Osteoblast (primary cell): ENCODE measurements at places on chromosomes 16 and 17. TPM values are rescaled to one million over a fixed set of nuclear protein-coding genes. Genes with fewer than 3 reads are reported as not detected.

DNA sequence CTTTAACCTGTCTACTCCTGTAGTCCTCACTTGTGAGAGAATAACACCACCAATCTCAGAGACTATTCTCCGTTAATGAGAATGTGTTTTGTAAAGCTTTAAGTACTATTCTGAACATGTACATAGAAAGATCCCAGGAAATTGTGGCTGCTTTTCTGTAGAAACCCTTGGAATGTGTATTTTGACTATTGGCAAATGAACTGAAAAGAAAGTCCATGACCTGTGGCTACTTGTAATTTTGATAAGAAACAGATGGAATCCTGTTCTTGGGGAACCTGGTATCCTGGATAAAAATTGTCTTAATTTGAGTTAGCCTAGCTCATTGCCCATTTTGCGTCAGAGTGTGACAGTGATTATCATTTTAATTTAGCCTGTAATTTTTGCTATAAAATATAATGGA, 9.1 kb downstream of the CTCF start:
- DNase-seq = no peak

- peak; percentile 27 for DNase-seq
Observed at GRCh38 chr17:37605813-37606505, 3.3 kb downstream of the SYNRG start.

DNA sequence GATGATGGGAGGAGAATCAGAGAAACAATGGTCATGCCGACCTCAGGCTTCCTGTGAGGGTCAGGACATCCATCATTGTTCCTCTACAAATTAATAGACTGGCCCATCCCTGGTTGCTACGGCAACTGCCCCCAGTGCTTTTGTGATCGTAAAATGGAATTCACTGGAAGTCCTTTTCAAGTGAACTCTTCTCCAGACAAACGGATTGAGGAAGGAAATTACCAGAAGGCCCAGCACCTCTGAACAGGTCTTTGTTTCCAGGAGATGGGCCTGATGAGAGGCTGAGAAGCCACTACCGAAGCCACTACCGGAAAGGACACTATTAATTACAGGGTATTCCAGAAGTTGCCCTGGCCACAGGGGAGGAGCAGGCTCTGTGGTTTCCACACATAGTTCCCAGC, 126.0 kb downstream of the MGAT5B start:
- DNase-seq = no peak

DNA sequence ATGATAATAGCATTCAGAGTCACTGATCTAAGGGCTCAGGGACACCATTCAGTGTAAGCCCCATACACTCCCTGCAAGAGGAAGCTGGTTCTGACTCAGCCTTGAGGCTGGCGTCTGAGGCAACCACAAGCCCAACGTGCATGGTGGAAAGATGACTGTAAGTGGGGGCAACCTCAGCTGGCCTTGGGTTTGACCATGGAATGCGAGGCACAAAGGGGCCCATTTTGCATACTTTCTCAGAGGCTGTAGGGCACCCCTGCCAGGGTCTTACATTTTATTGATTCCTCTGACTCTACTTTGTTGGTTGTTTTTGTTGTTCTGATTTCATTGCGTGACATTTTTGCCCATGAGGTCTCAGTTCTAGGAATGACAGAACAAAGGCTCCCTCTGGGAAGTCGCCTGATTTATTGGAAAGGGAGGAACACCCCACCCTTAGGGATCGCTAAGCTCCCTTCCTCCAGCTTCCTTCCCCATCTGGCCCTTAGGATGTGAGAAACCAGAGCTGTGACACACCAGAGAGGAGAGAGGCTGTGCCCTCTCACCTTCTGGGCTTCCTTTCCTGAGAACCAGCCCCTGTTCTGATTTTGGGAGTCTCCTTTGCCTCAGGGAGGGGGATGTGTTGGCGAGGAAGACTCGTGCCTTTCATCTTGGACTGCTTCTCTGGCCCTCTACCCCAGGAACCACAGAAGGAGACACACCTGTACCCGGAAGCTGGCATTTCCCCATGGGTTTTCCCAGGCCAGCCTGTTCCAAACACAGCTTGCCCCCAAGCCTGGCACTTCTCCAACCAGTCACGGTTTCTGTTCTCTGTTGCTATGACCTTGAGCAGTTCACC, 5.6 kb upstream of the CIITA start:
- DNase-seq = peak; percentile 91

- peak; percentile 73 for DNase-seq
Observed at GRCh38 chr17:9386401-9386800, 189.2 kb downstream of the STX8 start.

- DNase-seq = no peak
Observed at GRCh38 chr16:3655396-3656159, 1.1 kb downstream of the DNASE1 start.

DNA sequence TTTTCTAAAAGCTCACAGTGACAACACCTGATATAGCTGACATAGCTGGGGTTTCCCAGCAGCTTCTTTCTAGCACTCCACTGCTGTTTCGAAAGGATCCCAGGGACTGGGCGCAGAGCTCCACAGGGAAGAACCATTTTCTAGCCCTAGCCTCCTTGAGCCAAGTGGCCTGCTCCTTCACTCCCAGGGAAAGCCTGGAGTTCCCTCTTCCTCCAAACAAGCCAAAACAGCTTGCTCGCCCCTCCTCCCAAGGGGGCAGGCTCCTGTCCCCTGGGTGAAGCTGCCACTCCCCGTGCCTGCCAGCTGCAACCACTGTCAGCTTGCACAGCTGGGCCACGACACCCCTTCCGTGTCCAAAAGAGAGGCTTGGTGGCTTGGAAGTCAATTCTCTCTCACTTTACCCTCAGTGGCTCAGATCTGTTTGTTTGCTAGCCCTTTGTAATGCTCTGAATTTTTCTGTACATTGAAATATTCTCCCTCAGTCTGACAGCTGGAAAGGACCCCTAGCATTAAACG, 59.8 kb downstream of the CYTH1 start:
- DNase-seq = no peak

DNA sequence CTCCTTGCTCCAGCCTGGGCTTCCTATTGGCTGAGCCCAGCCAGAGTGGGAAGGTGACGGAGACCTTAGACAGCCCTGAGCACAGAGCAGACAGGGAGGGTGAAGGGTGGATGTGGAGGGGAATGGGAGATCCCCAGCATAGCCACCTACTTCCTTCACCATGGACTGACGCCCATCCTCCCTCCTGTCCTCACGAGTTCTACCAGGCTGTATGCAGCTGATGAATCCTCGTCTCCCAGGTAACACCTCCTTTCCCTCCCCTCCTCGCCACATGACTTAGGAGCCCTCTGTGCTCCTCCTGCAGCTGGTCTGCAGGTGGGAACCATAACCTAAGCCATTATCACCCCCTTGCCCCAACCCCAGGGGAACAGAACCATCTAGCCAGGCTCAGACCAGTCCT, 9.0 kb upstream of the CRHR1 start:
- DNase-seq = no peak

DNA sequence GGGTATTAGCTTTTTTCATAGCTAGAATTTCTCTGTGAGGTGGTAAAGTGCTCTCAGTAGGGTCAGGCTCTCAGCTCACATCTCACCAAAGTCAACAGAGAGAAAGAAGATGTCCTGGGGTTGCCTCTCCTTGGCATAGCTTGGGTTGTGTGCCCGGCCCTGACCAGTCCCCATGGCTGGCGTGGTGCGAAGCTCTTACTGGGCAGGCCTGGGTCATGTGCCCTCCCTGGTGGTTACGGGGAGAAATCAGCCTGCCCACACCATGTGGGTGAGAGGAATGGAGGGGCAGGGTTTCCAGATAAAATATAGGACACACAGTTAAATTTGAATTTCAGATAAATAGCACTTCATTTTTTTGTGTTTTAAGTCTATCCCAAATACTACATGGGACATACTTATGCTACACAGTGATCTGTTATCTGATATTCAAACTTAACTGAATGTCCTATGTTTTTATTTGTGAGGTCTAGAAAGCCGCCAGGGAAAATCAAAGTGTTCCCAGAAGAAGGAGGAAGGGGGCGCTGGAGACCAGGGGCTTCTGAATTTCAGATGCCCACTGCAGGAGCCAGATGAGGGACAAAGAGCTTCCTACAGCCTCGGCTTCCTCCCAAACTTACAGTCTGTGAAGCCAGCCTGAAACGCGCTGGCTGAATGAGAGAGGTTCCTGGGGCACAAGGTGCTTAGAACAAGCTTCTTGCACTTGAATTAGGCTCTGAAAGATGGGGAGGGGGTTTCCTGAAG, 45.4 kb downstream of the NKD1 start:
- peak; percentile 57 for DNase-seq

GRCh38 chr16:21626659-21627277, 25.6 kb downstream of the IGSF6 start:
- DNase-seq = peak; percentile 83

- DNase-seq = peak; percentile 78
Observed at GRCh38 chr16:72191551-72191950, 19.6 kb upstream of the PMFBP1 start.

GRCh38 chr16:1651094-1651973, 26.7 kb upstream of the JPT2 start:
- no peak for DNase-seq

- DNase-seq = no peak
Observed at GRCh38 chr17:36072431-36073121, 8.5 kb downstream of the CCL18 start.

- DNase-seq = peak; percentile 87
Observed at GRCh38 chr17:45119964-45120363, 12.4 kb downstream of the PLCD3 start.

DNA sequence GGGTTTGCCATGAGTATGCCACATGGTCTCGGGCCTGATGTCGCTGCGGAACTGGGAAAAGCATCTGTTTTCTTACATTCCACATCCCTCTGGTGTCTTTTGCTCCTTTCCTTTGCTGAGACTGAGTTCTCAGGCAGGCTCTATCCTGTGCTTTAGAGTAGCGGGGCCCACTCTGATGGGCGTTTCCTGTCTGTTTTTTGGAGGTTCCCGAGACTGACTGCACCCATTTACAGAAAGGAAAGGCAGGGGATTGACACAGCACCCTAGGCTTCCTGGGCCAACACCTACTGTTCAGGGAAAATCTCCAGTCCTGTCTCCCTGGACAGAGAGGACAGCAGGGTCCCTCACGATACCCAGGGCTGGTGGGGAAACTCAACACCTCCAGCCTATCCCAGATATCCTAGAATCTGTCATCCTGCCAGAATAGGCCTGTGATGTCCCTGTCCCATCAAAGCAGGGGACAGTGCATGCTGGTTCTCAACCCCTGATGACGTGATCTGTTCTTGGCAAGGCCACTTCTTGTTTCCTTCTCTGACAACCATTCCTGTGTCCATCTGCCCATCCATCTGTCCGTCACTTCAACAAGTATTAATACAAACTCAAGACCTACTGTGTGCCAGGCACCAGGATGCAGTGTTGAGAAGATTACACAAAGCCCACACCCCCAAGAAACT, 42.2 kb downstream of the ACTG1 start:
- no peak for DNase-seq

GRCh38 chr17:78360371-78361224, 721 bp upstream of the SOCS3 start:
- DNase-seq = peak; percentile 99

GRCh38 chr16:86218479-86219170, 291.7 kb upstream of the FOXF1 start:
- DNase-seq = no peak

GRCh38 chr16:17921357-17921978, 415.1 kb downstream of the NPIPA8 start:
- DNase-seq = no peak

GRCh38 chr17:76561799-76562268, 22.0 kb downstream of the PRCD start:
- DNase-seq = peak; percentile 84

DNA sequence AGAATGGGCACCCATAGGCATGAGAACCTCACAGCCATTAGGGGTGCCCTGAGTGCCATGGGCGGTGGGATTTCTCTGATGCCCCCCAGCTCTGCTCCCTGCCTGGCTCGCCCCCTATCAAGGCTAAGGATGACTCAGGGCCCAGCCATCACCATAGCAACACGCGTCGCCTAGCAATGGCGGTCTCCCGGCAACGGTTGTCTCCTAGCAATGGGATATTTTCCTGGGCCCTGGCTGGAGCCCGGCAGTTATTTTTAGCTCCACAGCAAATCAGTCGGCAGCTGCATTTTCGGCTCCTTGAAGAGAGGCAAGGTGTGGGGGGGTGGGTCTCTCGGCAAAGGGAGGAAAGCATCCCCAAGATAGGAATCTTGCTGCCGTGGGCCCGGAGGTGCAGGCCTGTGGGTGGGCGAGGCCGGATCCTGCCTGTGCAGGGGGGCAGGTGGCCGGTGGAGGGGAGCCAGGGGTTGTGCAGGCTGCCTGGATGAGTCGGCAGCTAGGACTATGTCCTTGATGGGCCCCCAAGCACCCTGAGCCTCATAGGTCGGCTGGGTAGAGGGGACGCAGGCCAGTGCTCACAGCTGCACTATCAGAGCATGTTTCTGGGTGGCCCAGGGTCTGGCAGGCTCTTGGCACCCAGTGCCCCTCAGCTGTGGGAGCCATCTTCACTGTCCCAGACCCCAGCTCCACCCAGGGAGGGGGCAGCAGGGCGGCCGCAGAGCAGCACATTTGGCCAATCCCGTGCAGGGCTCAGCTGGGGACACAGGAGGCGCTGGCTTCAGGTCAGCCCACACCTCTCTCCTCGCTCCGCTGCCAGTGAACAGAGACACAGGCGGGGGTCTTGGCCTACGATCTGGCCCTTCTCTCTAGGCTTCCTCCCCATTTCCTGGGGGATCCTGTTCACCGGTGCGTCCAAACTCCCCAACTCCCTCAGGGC, 4.2 kb upstream of the FBXL16 start:
- peak; percentile 100 for DNase-seq

DNA sequence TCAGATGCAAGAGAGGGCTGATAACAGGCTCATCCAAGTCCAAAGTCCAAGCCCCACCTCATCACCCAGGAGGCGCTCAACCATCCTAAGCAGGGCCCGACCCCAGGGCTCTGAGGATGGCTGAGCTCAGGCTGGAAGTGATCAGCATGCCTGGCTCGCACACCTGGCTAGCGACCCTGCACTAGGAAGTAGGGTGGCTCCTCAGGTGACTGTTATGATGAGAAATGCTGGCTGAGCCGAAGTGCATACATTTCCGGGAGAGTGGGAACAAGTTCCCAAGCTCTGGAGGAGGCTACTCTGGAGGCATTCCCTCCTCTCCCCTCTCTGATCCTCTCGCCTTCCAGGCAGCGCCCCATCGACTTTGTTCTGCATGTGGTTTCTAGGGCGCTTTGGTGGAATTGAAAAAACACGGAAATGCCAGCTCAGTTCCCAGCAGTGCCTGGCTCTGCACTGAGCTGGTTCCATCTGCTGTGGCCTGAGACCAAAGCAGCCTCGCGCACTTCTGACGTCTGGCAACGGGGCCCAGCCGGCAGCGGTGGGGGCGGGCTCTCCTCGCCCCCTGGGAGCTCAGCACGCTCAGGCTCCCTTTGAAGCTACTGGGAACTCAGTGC, 130.3 kb downstream of the IRF8 start:
- peak; percentile 67 for DNase-seq

GRCh38 chr16:68289621-68290329, 21.0 kb downstream of the SLC7A6OS start:
- no peak for DNase-seq

- peak; percentile 96 for DNase-seq
Observed at GRCh38 chr17:1989135-1989534, 36.0 kb downstream of the RTN4RL1 start.

- DNase-seq = peak; percentile 55
Observed at GRCh38 chr16:85206472-85207356, 94.4 kb upstream of the CIBAR2 start.

Gene SCIMP
- not detected in 2 replicates for total RNA-seq

Gene SLC4A1
- total RNA-seq = under 0.01 TPM in 1 of 2 replicates, not detected in the other

Gene MT1E
- total RNA-seq = 105 and 119 TPM in 2 replicates

Gene ZNF629
- 15.3 and 16.3 TPM in 2 replicates for total RNA-seq

Gene RPRML
- total RNA-seq = not detected in 2 replicates

Gene C17orf78
- not detected in 2 replicates for total RNA-seq
